Stimulated activated CD4-positive, alpha-beta T cell treated with anti-CD3 and anti-CD28 coated beads, TNF-alpha, amount 100 ng/mL, for 4 hours (primary cell): ENCODE measurements at places on chromosomes 12 and 14.

GRCh38 chr12:8644345-8645248, 18.0 kb downstream of the MFAP5 start:
- DNase-seq, result no peak

DNA sequence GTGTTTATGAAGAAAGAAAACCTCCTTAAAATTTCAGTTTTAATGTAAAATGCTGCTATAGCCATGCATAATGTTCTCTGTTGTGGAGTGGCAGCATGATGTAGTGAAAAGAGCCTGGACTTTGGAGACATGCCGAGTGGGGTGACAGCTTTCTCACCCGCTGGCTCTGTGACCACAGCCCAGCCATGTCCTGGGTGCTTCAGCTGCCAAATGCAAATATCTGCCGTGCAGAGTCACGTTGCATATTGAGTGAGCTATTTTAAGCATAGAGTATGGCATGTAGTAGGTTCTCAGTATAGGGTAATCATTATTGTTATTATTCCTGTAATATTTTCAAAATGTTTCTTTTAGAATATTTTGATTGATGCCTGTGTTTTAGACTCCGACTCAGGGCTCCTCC, 15.5 kb upstream of the TCTN2 start:
- no peak for DNase-seq

DNA sequence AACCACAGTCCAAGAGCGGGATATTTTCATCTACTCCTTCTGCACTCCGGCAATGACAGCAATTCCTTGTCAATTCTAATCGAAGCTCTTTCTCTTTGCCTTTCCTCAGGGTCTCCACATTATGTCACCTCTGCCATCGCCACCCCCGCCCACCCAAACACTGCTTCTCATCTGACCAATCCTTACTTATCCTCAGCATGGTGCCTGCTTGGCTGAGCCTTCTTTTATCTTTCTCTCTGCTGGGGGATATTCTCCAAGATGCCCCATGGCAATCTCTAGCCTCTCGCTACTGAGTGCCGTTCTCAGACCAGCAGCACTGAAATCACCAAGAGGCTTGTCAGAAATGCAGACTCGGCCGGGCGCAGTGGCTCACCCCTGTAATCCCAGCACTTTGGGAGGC, 100.6 kb downstream of the PTPRB start:
- no peak for DNase-seq

DNA sequence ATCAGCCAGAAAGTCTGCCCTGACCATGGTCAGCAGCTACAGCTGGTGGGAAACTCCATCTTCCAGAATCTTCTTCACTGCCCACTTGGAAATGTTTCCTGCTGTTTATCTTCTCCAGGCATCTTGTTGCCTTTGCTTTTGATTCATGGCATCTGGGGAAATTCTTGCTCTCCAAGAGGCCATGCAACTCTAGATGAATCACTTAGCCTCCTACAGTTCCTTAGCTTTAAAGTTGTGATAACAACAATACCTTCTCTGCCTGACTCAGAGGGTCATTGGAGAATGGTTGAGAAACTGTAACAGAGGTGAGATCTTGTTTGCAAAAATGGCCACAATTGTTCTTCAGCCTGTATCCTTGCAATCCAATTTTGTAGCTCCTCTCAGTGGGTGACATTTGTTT, 121.0 kb upstream of the VRK1 start:
- DNase-seq, result no peak

DNA sequence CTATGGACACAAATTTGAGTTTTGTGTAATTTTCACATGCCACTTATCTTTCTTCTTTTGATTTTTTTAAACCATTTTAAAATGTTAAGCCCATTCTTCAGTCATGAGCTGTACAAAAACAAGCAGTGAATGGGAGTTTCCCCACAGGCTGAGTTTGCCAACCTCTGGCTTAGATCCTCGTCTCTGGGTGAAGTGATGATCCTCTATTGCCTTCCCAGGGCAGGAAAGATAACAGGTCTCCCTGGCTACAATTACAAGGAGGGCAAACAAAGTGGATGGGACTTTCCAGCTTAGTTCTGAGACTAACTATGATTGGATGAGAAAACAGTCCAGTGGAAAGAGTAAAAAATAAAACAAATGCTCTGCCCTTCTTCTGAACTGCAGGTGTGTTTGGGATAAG, 203.7 kb downstream of the SPTSSA start:
- DNase-seq, result no peak

DNA sequence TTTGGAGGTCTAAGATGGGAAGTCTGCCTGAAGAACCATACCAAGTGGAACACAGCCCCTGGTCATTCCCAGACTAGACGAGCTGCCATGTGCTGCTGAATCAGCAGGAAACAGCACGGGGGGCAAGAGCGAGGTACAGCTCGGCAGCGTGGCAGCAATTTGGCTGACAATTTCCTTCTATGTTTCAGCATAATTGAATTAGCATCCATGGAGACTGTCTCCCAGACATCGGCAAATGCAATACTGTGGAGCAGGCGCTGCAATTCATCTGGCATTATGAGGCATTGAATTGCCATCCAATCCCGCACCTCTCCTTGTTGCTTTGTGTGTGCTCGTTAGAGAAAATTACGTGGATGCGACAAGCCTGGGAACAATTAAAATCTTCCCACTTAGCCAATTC, 46.0 kb upstream of the CCDC60 start:
- DNase-seq, result no peak

DNA sequence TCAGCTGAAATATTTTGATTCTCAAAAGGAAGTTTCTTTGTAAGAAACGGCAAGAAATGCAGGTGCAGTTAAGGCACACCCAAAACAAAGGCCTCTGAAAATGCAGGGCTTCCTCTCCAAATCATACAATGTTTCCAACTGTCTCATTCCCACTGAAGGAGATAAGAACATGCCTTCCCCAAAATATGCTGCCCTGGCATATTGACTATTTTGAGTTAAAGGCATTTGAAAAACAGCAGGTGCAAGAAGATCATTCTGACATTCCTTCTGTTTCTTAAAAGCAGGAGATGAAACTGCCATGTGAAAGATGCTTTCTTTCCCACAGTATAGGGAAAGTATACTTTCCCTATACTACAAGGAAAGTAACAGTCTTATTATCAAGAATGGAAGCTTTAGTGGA, 33.4 kb upstream of the VASH1 start:
- no peak for DNase-seq

- DNase-seq, result no peak
These were observed 483.3 kb downstream of the ZFP36L1 start for GRCh38 chr14:68309616-68310015.

GRCh38 chr14:53927171-53927570, 29.5 kb downstream of the BMP4 start:
- DNase-seq, result no peak

- DNase-seq, result no peak
These were observed 204.5 kb downstream of the SLC15A4 start for GRCh38 chr12:128619263-128619662.

DNA sequence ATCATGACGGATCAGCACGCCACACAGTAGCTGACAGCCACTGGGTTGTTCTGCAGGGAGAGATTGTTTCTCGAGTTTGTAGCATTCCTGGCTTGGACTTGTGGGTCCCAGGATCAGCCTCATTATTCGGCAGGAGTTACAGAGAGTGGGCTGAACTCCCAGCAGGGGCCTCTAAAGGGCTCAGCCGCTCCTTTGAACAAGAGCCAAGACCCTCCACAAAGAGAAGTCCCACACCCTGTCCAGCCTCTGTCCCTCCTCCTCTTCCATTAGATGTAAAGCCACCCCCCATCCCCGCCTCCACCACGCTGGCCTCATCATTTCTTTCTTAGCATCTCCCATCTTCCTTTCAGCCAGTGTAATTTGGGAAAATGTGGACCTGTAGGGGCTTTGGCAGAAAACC, 96.7 kb upstream of the HSPB8 start:
- no peak for DNase-seq

DNA sequence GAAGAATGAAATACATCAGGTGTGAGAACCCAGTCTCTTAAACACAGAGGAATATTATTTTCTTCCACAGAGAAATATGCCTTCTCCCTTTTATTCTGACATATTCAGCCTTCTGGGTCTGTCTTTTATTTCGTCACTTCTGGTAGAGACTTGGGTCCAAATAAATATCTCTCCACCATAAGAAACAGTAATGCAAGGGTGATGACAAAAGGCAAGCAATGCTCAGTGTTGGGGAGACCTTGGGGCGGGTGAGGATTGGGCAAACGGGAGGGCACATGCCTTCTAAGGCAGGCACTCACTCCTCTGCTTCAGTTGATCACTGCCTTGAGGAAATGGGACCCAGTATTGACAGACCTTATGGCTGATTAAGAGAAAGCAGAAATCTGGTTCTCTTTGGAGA, 6.7 kb upstream of the SOCS2 start:
- DNase-seq, result no peak

DNA sequence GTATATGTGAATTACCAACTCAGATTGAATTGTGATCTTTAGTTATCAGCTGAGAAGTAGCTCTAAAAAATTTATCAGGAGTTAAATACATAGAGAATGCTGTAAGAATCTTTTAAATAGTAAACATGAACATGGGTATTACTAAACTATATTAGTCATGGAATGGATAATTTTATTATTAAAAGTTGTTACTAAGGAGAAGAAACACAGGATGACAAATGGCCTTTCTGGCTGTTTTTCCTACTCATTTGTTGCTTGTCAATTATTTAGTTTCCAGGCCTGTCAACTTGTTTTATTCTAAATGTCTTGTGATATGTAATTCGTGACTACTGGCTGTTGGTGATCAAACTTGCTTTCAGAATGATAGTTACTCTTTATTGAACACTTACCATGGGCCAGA, 58.7 kb downstream of the KTN1 start:
- no peak for DNase-seq

DNA sequence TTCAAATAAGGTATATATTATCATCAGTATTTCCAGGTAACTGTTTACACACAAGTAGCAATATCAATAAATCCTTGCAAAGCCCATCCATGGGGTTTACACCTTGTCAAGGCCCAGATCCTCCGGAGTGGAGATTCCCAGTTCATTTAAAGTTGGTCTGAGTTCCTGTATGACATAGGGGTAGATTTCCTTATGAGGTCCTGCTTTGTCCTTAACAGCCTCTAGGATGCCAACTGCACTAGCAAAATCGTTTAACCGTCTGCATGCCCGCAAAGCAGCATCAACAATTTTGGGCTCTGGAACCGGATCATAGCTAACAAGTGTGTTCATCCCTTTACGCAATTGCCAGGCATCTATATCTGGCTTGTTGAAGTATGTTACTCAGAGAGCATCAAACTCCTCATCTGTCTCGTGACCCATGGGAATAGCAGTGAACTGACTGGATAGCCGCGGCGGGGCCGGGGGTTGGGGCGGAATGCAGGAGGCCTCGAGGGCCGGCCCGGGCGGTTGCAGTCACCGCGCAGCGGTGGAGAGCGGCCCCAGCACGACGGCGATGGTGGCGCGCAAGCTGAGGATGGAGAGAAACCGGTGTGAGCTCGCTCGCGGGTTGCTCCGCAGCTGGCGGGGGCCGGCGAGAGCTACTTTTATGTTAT, 30.6 kb upstream of the FBXO34 start:
- DNase-seq, result no peak

- DNase-seq, result no peak
These were observed 83.8 kb downstream of the CCER1 start for GRCh38 chr12:90870971-90871725.

- no peak for DNase-seq
These were observed 95.9 kb downstream of the TSPAN9 start for GRCh38 chr12:3173008-3173553.

GRCh38 chr12:24011927-24012507, 62.5 kb upstream of the SOX5 start:
- DNase-seq, result no peak

GRCh38 chr12:68001486-68002466, 12.5 kb downstream of the IFNG-AS1 start:
- DNase-seq, result no peak

GRCh38 chr12:42186793-42187192, 42.1 kb upstream of the GXYLT1 start:
- no peak for DNase-seq

- no peak for DNase-seq
These were observed 23.8 kb downstream of the HSPB8 start for GRCh38 chr12:119202544-119202943.

DNA sequence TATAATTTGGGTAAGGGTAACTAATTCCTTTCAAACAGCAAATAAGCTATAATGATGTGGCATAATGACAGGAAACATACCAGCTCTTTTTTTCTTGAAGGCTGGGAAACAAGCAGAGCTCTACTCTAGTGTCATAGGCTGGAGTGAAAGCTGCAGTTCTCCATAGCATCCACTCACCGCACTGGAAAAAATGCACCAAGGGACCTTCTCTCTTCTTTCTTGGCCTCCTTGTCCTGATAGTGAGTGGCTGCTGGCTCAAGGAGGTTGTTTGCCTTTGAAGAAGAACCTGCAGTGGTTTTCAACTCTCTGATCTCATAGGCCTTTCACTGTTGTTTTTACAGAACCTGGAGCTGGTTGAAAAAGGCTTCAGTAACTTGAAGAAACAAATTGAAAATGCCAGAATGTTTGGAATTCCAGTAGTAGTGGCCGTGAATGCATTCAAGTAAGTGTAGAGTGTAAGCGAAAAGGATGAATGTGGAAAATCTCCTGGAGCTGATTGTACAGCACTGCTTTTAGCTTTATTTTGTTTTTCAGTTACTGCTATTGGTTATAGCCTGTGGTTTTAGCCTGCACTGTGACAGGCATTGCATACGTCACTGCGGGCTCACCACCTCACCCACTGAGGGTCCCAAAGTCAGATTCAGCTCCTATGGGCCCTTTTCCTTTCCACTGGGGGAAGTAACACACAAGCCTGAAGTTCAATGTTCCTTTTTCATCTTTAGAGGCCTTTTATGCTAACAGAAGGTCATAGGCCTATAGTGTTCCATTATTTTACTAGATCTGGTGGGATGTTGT, 17.2 kb upstream of the AKAP5 start:
- no peak for DNase-seq

- no peak for DNase-seq
These were observed 182.3 kb downstream of the GRIP1 start for GRCh38 chr12:66496595-66496994.

DNA sequence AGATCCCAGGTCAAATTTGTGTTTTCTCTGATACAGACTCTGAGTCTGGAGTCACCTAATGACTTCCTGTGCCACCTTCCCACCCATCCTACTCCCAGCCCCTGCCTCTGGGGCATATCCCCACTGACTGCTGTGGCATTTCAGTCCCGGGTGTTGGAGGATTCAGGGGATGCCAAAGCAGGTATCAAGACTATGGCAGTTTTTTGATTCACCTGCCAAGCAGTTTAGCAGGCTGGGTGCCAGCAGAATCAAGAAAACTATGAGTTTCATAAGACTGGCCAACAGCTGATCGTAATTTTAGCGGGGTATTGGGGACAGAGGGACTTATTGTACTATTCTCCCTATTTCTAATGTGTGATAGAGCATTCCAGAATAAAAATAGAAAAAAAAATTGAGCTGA, 4.6 kb downstream of the PLEKHH1 start:
- no peak for DNase-seq

DNA sequence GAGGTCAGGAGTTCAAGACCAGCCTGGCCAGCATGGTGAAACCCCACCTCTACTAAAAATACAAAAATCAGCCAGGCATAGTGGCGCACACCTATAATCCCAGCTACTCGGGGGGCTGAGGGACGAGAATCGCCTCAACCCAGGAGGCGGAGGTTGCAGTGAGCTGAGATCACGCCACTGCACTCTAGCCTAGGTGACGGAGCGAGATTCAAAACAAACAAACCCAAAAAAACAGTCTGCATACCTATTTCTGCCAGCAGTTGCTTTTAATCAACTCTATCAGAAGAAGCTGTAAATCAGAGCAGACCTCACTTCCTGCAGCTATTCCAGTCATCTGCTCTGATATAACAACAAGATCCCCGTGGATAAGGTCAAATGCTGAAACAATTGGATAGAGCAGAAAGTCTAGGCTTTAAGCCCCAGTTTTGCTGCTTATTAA, 50.5 kb downstream of the LIMA1 start:
- DNase-seq, result no peak
